ENCODE measurements at places on chromosomes 5 and 9.

GRCh38 chr9:115004545-115004944 lies 74.2 kb upstream of the TNFSF8 start:
- no peak for DNase-seq

DNA sequence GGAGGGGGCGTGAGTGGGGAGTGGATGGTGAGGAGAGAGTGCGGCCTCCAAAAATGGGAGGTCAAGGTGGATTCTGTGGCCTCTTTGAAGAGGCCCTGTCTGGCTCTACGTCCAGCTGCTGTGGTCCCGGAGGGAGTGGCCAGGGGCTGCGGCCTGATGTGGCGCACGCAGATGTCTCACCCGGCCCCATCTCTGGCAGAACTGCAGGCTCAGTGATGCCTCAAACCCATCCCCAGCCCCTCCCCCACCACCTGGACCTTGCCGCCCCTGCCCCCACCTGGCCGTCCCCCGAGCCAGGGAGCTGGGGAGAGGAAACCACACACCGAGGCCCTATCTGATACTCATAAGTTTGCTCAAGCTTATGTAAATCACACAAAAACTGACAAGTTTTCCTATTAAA lies 267.6 kb downstream of the PBX3 start:
- no peak for DNase-seq

- no peak for DNase-seq
Measured at GRCh38 chr9:127211983-127212382, 52.6 kb upstream of the GARNL3 start.

- DNase-seq: no peak
Measured at GRCh38 chr5:95870105-95870672, 47.7 kb upstream of the GLRX start.

- no peak for DNase-seq
Measured at GRCh38 chr5:135833961-135834638, 363 bp upstream of the SLC25A48 start.

DNA sequence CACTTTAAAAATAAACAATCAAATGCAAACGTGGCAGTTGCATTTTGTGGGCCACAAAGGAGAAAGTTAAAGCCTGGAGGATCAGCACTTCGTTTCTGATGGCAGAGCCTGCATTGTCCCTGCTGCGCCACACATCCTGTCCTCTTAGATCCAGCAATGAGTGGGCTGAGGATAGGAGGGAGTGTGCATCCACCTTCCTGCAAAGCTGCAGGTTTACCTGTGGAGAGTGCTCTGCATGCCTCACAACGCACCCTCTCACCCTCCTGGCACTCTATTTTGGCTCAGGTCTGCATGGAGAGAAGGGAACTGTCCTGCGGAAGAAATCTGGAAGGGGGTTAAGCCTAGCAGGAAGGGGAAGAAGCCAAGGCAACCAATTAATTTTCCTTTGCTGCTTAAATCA lies 212.2 kb upstream of the SLC24A2 start:
- DNase-seq: no peak

DNA sequence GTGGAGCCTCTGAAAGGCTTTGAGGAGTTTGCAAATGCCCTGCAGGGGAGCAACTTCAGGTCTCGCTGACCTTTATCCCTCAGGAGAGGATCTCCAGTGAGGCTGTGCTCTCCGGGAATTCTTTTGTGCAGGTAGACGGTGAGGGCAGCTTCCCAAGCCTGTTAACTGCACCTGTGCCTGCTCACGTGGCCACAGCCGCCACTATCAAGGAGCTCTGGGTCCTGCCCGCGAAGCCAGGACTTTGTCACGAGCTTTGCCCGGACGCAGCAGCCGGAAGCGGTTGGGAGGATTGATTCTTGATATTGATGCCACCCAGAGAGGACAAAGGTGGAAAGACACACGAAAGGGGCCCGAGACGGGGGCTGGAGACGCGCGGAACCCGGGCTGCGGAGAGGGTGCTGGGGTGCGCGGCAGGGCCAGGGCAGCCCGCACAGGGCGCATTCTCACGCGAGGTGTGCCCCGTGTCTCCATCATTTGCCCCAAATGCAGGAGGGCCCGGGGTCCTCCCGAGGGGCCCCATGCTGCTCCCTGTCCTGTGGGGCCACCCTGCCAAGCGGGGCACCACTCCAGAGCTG lies 18.2 kb downstream of the SLC9A3 start:
- DNase-seq: peak; percentile 60

DNA sequence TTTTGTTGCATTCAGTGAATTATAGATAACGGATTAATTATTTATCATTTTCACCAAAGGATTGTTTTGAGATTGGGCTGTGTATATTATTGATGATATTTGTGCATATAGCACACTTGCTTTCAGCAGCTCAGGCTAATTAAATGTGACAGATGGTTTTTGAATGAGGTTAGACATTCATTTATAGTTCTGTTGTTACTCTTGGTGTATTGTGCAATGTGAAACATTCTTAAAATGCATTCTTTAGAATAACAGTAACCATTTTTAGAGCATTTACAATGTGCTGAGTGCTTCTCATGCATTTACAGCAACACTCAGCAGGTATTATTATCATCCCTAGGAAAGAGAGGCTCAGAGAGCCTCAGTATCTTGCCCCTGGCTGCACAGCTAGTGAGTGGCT lies 23.8 kb downstream of the NANS start:
- no peak for DNase-seq

DNA sequence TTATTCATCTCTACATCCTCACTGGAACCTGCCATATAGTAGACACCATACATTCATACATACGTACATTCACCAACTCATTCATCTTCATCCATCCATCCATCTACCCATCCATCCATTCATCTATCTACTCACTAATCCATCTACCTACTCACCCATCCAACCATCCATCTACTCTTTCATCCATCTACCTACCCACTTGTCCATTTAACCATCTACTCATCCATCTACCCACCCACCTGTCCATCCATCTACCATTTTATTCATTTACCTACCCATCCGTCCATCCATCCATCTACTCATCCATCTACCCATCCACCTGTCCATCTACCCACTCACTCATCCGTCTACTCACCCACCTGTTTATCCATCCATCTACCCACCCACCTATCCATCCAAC lies 31.9 kb upstream of the LCP2 start:
- DNase-seq: no peak

- no peak for DNase-seq
Measured at GRCh38 chr9:71761938-71762353, 6.4 kb downstream of the CEMIP2 start.

GRCh38 chr5:158874343-158874742 lies 225.4 kb downstream of the EBF1 start:
- DNase-seq: no peak

DNA sequence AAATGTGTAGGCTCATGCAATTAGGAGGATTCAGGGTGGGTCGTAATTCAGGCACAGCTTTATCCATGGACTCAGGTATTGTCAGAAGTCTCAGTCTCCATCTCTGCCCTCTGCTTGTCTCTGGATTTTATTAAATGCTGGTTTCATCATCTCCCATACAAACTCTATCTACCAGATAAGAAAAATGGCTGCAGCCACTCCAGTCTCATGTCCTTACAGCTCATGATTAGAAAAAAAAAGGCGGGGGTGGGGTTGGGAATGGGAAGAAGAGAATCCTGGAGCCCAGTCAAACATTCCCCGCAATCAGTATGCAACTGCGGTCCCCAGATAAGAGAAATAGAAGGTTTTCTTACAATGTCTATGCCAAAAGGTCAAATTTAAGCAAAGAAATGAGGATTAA lies 7.6 kb upstream of the FBXO38 start:
- DNase-seq: no peak

DNA sequence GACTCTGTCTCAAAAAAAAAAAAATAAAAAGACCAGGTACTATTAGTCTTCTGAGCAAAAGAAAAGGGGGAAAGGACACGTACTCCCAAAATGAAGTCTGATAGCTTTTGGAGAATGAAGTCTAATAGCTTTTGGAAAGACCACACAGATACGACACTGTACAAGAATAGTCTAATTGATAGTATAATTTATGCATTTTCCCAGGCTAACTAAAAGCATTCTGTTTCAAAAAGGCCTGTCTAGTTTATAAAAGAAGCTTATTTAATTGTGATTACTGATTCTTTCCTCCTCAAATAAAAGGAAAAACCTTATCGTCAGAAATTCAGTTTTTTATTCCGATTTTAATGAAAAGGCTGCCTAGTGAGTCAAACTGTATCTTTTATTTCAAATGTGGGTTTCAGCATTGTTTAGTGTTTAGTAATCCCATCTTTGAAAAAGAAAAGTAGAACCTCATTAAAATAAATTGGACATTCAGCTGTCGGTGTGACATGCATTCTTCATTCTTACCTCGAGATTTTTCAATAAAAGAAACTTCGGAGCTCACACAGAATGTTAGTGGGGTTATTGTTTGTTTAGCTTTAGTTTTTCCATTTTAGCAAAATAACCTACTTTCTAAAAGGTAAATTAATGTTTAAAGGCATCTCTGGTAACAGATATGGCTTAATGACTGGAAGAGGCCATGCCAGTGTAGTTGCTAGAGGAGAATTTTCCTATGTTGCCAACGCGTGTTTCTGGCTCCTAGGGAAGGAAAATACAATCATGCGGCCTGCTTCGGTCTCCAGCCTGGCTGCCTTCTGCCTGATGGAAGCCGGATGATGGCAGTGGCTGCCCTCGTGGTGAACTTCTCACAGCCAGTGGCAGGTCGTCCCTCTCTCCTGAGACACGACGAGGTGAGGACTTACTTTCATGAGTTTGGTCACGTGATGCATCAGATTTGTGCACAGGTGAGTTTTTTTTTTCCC lies 70.0 kb downstream of the NLN start:
- no peak for DNase-seq

- no peak for DNase-seq
Measured at GRCh38 chr5:80077051-80077714, 42.0 kb downstream of the THBS4 start.

GRCh38 chr5:90475436-90475980 lies 844 bp downstream of the POLR3G start:
- peak; percentile 3 for DNase-seq

- peak; percentile 22 for DNase-seq
Measured at GRCh38 chr5:173327948-173328843, at the start of gene STC2. Gene STC2, minus strand, starts transcription at chr5:173328414. Its CDS starts 221 bp downstream, at chr5:173328193.

All from NCI-H2081 (cell line).